ENCODE measurements at places on chromosomes 7 and 10.

- DNase-seq, result no peak
Measured at GRCh38 chr7:112307506-112307905, 101.0 kb downstream of the ZNF277 start.

DNA sequence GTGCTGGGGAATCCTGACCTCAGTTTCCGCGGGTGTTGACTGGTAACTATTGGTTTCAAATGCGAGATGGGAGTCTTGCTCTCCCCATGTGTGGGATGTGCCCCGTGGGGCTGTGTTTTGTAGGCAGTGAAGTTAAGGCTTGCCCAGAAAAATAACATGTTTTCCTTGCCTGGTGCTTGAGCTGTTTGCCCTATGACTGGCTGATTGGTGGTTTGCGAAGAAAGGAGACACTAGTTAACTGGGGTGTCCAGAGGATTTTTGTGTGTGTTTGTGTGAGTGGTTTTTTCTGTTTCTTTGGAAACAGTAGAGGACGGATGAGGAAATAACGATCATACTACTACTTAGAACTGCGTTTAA is 61.9 kb downstream of the CREB5 start:
- peak; percentile 4 for DNase-seq

- DNase-seq, result no peak
Measured at GRCh38 chr10:129790715-129791446, 173.2 kb downstream of the EBF3 start.

DNA sequence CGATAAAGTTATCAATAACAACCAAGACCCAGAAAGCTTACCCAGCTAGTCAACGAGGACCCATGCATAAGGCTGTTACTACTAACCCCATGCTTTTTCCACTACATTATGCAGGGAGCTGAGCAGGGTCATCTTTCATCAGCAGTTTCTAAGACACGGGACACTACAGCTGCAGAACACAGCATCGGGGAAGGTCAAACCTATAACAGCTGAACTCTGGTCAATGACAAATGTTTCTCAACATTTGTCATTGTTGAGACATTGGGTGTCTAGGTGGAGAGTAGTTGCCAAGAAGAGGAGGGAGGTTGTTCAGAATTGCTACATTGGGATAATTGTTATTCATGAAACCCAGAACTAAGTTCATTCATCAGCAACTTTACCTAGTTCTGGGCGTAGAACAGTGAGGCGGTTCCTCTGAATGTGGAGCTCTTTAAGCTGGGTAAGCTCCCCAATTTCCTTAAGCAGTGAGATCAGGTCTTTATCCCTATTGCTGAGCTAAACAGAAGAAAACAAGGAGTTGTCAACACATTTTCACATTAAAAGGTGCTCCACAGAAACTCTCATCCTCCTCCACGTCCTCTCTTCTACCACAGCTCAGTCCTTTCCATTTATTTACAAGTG is 105.6 kb downstream of the ZNF22 start:
- DNase-seq, result no peak

DNA sequence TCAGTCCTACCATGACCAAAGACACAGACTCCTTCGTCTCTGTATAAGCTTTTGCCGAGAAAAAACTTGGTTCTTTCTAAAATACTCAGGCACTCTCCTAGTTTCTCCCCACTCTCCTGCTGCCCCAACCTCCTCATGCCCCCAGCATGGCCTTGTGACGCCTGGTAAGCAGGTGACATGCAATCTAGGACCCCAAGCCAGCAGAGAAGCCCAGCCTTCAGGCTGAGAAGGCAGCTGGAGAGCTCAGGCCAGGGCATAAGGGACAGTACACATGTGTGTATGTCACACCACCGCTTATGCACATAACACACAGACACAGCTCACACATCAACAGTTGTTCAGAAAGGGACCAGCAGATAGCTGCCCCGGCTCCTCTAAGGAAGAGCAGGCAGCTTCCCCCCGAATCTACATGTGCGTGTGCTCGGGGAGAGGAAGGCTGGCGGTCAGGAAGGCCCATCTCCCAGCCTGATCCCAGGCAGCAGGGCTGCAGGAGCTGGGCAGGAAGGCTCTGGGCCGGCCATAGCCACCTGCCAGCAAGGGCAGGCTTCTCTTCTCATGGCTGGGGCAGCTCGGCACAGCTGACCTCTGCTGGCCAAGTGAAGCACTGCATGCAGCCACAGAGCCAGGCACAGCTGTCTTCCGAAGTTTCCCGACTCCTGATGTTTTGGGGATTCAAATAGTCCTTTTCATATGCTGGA is 8.5 kb downstream of the DDX56 start:
- peak; percentile 70 for DNase-seq

GRCh38 chr10:86162036-86162435 is 204.6 kb downstream of the GRID1 start:
- DNase-seq, result no peak

- DNase-seq, result no peak
Measured at GRCh38 chr7:105637755-105638154, 56.5 kb upstream of the EFCAB10 start.

DNA sequence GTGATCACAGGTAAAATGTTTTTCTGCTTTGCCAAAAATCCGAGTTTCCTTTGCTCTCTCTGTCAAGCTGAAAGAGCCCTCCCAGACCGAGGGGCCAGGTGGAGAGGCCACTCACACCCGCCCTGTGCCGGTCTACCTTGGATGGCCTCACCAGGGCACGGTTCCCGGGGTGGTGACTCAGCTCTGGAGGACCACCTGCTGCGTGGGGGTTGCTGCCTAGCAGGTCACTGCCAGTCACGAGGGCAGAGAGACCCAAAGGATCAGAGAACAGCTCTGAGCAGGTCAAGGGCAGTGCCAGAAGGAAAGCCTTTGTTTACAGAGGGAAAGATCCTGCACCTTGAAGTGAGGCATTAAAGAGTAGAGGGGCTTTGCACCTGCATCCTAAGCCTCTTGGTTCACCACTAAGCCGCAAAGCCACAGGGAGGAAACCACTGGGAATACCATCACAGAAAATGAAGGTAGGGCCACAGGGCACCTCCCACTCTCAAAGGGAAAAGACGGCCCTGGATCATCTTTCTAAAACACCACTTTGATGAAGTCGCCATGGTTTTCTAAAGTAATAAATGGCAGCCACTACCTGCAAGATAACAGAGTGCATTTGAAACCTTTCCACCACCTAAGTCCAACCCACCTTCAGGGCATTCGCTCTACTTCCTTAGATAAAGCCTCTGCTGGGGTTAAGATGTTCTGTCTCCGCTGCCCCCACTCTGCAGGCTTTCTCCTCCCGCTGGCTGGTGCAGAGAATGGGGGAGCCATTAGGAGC is 160.3 kb upstream of the KLF14 start:
- no peak for DNase-seq

GRCh38 chr7:25075459-25075858 is 49.6 kb downstream of the CYCS start:
- DNase-seq, result no peak

GRCh38 chr7:27124096-27124901 is 6.3 kb downstream of the HOXA4 start:
- peak; percentile 61 for DNase-seq

DNA sequence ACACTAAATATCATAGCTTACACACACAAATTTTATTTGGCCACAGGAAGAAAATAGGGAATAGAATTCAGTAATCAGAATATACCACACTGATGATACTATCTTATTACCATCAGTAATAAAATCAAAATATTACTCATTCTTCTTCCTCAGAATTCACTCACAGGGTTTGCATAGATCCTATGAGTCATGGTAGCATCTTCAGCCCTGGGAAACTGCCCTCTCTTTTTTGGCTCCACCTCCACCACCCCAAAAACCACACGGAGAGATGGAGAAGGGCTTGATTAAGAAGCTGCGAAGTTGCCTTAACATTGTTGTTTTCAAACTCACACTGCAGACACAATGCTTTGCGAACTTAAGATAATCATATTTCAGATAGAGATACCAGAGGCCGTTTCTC is 154.1 kb upstream of the AHR start:
- DNase-seq, result no peak

DNA sequence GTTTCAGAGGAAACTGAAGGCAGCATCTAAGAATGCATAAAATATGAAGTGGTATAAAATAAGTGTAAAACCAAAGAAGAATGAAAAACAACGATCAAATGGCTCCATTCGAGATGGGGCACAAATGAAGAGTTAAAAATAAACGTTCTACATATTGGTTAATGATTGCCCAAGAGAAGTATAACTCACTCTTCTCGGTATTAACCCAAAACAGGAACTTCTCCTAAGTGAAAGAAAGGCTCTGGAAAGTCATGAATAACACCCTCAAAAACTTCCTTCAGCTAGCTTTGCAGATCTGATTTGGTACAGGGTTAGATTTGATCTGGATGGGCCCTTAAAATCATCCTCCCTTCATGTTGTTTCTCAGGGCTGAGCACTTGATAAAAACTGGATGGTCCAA is 94.3 kb upstream of the ADO start:
- DNase-seq, result no peak

DNA sequence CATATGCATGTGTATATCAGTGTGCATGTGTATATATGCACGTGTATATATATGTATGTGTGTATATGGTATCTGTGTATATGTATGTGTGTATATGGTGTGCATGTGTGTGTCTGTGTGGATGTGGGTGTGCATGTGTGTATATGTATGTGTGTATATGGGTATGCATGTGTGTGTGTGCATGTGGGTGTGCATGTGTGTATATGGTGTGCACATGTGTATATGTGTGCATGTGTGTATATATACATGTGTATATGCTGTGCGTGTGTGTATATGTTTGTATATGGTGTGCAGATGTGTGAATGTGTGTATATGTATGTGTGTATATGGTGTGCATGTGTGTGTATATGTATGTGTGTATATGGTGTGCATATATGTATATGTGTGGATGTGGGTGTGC is 245.2 kb downstream of the ADAM12 start:
- DNase-seq, result no peak

GRCh38 chr7:155218276-155219153 is 79.2 kb upstream of the INSIG1 start:
- DNase-seq, result no peak

Measured in fibroblast of pulmonary artery (primary cell).